ENCODE measurements at places on chromosomes 2 and 18.

- DNase-seq, result no peak
These were observed 495 bp upstream of the ASIC4 start for GRCh38 chr2:219513787-219514186.

GRCh38 chr2:67670747-67671183, 273.6 kb downstream of the ETAA1 start:
- DNase-seq, result no peak

GRCh38 chr2:32168513-32168912, 2.8 kb downstream of the SLC30A6 start:
- DNase-seq, result no peak

GRCh38 chr2:171173087-171173486, 12.4 kb upstream of the TLK1 start:
- DNase-seq, result no peak

DNA sequence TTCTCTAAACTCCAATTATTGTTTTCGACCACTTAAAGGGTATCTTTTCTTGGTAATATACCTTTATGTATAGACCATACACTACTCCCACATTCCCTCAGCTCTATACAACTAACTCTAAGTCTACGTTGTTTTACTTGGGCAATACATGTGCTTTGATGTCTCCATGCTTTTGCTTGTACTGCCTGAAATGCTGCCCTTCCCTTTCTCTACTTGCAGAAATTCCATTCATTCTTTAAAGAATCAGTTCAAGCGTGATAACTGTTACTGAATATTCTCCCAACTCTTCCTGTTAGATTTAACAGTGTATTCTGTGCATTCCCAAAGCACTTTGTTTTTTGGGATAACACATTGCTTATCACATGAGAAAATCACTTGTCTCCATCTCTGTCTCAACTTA, 157.0 kb upstream of the AQP4 start:
- no peak for DNase-seq

- DNase-seq, result no peak
These were observed 106.5 kb upstream of the ATP8B1 start for GRCh38 chr18:57909620-57910019.

DNA sequence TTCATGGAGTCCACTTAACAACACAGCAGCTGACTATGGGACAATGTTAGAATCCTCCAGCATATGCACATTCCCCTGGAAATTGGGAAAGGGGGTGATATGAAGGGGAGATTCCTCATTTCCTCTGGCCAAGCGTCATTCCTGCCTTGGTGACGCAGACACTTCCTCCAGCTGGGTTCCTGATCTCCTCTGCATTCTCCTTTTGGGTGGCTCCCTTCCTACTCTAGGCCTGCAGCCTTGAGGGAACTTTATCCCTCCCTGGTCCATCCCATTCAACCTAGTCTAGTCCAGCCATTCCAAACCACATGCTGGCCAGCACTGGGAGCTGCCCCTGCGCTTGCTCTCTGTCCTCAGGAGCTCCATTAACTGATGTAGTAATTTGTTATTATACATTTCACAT, 216.8 kb downstream of the VAPA start:
- DNase-seq, result no peak

DNA sequence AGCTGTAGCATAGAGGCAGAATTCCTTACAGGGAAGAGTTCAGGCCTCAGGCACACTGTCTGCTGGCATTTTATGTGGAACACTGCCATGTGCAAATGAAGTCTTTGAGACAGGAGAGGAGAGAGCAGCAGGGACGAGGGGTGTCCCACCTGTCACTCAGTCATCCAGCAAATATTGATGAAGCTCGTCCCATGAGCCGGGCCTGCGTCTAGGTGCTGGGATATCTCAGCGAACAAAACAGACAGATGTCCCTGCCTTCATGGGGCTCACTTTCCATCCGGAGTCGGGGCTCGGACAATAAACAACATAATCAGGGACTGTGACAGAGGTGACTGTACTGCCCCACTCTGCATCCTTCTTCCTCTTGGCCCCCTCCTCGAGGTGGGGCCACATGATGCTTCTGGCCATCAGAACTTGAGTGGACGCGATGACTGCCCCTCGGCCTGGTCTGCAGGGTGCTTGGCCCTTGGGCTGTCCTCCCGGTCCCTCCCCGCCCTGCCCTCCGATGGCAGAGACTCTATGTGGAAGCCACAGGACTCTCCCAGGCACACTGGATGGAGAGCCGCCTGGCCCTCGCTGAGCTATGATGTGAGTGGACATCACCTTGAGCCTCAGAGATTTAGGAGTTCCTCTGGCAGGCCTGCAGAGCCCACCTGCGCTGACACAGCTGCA, 78.8 kb downstream of the MBP start:
- no peak for DNase-seq

DNA sequence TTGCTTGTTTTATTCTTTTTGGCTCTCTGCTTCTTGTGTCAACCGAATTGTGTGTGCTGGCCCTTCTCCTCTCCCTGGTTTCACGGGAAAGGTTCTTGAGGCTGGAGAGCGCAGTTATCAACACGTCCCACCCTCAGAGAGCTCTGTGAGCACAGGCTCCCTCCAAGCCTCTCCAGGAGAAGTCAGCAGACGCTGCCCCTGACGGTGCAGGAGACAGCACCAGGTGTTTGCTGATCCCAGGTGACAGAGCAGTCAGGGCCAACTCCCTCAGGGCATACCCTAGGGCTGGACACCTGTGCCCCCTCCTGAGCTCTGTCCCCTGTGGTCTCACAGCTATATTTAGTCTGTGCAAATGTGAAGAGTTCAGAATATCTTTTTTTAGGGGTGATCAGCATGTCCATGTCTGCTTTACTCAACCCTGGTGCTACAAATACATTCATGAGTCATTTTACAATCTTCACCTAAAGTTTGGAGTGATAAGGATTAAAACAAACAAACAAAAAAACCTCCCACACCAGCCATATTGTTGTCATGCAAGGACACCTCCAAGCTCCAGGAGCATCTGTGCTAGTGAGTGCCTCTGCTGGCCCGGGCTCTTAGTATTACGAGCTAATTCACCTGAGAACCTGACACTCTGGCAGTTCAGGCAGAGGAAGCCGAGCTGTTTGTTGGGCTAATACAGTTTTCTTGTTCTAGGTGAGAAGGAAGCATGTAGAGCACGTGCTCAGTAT, 65.9 kb upstream of the TMEM200C start:
- no peak for DNase-seq

GRCh38 chr2:232273903-232274643, 104.5 kb upstream of the ALPP start:
- DNase-seq, result no peak

DNA sequence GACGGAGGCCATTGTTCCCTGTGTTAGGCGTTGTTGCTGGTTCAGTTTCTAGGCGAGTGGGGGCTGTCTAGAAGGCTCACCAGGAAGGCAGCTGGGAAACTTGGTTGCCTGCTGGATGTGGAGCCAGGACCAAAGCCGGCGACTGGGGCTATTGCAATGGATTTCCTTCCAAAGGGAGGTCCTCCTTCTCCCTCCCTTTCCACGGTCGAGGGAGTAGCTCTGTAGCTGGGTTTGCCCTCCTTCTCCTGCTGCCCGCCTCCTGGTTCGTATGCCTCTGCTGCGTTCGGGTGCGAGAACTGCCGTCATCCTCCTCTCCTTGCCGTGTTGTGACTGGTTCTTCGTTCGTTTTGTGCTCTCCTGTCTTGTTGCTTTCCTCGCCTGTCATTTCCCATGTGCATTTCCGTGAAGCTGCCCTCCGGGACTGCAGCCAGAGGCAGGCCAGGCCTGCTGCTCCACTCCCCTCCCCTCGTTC, 203.4 kb downstream of the NEDD4L start:
- DNase-seq, result no peak

- no peak for DNase-seq
These were observed 58.0 kb downstream of the LRRFIP1 start for GRCh38 chr2:237685408-237685807.

GRCh38 chr18:13446024-13446423, 227.5 kb downstream of the LDLRAD4 start:
- DNase-seq, result no peak

- DNase-seq, result peak; percentile 26
These were observed 304.3 kb downstream of the HRH4 start for GRCh38 chr18:24764766-24765165.

DNA sequence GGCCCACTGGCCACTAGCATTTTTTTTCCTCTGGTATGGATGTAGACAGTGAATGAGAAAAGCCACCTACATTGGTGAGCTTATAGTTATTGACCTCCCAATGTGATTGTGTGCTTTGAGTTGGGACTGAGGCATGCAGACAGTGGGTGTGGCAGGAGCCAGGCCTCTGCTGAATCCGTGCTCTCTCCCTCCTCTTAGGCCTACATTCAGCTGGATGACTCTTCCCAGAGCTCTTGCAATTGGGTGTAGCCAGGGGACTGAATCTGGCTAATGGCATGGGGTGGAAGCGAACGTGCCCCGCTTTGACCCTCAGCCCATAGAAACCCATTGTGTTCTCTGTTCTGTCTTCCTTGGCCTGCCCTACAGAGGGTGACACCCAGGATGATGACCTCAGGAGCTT, 698.3 kb upstream of the HS6ST1 start:
- no peak for DNase-seq

DNA sequence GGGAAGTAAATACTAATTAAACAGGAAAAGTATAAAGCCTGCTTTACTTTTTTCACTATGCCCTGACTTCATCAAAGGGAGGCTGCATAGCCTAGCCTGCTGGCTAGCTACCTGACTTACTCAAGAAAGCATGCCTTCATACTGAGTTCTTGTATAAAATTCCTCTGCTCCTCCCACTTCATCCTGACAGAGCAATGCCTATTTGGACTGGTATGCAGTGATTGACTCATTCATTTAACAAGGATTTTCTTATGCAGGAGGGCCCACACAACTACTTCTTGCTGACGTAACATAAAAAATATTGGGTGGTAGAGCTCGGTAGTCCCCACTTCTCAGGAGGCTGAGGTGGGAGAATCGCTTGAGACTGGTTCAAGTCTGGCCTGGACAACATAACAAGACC, 70.5 kb downstream of the PRPF40A start:
- DNase-seq, result peak; percentile 71

- no peak for DNase-seq
These were observed 48.3 kb upstream of the LAMA1 start for GRCh38 chr18:7165846-7166393.

GRCh38 chr2:61649021-61649420, 110.9 kb upstream of the XPO1 start:
- DNase-seq, result no peak

- DNase-seq, result no peak
These were observed 81.8 kb upstream of the SERTAD2 start for GRCh38 chr2:64735504-64735903.

DNA sequence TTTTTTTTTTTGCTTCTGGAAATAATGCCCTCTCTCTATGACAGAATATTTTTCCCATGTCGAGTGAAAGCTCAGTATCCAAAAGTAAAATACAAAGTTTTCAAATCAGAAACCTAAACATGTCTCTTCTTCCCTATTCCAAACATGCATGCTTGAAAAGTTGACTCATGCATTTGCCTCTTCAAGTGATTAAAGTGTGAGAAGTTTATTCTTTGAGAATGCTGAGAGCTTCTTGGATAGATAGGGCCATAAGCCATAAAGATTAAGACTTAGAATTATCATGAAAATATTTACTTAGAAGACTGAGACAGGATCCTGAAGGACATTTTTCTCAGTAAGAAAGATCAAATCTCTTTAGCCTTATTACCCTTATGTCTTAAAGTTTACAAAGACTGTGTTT, 98.6 kb upstream of the EPB41L5 start:
- DNase-seq, result no peak

GRCh38 chr2:169221745-169222369, 140.5 kb downstream of the LRP2 start:
- no peak for DNase-seq

DNA sequence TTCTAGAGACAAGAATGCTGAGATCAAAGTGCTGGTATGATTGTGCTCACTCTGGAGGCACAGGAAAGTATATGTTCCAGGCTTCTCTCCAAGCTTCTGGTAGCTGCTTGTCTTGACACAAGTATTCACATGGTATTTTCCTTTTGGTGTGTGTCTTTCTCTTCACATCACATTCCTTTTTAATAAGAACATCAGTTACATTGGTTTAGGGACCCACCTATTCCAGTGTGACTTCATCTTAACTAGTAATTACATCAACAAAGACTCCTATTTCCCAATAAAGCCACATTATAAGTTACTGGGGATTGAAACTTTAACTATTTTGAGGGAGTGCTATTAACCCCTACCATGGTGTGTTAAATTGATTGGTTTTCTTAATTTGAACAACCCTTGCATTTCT, 119.1 kb downstream of the FSIP2 start:
- DNase-seq, result peak; percentile 64

DNA sequence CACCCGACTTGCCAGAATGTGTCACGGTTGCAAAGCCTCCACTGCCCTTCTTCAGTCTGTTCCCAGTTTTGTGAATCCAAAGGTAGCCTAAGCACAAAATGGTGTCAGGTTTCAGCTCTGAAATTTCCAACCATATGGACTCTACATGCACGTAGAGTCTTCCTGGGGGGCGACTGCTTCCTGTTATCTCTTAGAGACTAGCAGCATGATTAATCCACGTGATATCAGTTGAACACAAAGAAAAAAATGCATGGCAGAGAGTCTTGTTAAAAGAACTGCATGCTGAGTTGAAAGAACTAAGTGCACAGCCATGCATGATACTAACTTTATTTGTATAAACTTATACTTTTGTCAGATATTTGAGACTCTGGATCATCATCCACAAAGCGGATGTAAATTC, 404.4 kb downstream of the SOCS6 start:
- no peak for DNase-seq

DNA sequence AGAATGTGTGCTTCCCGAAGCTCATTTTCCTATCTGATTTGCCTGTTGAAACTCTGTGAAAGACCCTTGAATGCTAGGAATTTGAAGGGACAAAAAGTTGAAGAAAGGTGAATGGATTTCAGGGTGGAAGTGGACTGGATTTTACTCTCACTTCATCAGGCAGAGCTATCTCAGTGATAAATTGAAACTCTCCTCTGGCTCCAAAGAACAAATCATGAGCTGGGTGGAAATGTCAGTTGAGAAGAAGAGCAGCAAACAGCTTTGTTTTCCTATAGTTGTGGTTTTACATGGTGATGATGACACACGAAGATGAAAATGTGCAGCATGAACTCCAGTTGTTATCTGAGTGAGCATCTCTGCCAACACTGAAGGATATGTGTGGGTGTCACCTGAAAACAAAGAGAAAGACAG, 34.4 kb downstream of the CD28 start:
- peak; percentile 72 for DNase-seq

GRCh38 chr2:64090264-64090663, 54.0 kb downstream of the PELI1 start:
- no peak for DNase-seq

DNA sequence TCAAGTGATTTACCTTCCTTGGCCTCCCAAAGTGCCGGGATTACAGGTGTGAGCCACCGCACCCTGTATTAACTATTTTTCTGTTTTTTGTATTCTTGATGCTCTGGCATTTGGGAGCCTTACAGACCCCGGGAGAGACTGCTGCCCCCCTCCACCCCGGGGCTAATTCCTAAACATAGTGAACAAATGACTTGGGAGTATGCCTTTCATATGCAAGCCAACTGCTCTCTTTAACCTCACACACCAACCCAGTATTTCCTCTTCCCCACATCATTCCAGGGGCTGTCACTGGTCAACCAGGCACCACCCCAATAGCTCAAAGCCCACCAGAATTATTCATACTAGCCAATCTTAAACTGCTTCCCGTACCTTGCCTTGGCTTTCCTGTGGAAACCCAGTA, 79.7 kb downstream of the PDK1 start:
- no peak for DNase-seq

- DNase-seq, result no peak
These were observed 166.6 kb downstream of the RNF144A start for GRCh38 chr2:7083580-7084509.

Data from skeletal muscle cell (primary cell).